ENCODE measurements at places on chromosomes 11 and 22.

DNA sequence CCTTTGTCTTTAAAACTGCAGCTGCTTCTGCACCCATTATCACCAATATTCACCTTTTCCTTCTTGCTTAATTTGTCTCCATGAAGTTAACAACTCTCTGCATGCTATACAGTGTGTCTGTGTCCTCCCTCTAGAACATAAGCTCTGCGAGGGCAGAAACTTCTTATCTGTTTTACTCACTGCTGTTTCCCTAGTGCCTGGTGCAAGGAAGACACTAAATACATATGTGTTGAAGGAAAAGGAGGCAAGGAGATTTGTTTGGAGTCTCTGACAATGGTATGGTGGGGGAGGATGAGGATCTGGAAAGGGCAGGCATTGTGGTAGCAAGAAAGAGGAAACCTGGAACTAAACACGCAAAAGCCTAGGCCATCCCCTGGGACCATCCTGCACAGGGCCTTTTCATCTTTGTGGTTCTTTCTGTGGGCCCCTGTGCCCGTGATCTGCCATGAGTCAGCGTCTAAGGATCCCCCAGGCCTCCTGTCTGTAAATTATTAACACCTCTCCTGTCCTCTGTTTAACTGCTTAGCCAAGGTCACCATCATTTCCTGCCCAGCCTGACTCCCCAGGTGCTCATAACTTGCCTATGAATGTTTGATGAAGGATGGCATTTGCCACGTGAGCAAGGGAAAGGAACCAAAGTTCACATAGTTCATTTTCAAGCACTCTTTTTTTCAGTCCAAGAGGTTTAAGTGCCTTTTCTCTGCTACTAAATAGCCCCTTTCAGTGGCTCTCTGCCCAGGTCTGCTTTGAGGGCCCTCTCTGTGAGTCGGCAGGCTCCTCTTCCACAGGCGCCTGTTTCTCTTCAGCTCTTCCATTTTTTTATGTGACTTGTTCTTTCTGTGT, 131.1 kb downstream of the RASSF10 start:
- DNase-seq = peak; percentile 9

DNA sequence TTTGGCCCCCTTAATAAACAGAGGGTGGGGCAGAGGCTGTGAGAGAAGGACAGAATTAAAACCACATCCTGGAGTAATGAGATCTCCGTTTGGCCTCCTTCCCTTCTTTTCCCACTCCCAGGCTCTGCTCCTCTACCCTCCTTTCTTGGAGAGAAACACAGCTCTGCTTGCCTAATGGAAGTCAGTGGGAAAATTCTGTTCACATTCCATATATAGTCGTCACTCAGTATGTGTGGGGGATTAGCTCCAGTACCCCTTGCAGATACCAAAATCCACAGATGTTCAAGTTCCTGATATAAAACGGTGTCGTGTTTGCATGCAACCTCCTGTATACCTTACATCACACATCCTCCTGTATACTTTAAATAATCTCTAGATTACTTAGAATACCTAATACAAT, 37.6 kb upstream of the THY1 start:
- peak; percentile 73 for DNase-seq

- DNase-seq = peak; percentile 87
Observed at GRCh38 chr11:69101115-69101791, 52.5 kb downstream of the TPCN2 start.

DNA sequence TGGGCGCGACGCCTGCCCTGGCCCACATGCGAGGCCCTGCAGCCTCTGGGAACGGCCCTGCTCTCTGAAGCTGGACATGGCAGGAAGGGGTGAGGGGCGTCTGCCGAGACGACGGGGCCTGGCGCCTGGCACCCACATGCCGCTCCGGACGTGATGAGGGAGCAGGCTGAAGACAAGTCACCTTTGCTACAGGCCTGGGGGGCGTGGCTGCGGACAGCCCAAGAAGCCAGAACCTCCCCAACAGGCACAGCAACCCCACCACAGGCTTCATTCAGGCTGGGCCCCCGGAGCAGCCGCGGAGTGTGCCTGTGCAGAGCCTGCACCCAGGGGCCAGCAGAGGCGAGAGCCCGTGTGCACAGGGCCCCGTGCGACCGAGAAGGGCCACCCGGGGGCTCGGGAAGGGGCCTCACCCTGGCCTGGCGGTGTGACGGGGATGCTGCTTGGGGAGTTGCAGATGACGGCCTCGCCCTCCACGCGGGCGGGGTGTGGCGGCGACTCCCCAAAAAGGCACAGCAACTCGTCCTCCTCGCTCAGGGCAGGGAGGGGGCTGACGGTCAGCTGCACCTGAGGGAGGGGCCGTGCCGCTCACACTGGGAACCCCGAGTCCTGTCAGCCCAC, 16.6 kb upstream of the MAPK11 start:
- no peak for DNase-seq

DNA sequence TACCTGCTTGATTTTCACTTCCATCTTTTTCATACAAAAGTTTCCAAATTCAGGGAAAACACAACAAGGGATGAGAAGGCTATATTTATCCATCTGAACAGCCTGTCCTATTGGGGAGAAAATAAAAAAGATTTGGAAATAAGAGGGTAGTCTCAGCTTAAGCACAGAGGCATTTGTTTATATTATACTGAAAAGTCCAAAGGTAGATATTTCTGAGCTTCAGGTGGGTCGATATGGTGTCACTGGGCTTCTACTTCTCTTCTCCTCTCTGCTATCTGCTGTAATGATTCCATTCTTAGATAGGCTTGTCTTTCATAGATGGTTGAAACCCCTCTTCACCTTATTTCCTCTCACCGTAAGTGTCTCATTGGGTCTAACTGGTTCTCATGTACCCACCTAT, 337.0 kb downstream of the INSC start:
- DNase-seq = no peak

- no peak for DNase-seq
Observed at GRCh38 chr11:84522331-84522730, 1104.8 kb downstream of the DLG2 start.

DNA sequence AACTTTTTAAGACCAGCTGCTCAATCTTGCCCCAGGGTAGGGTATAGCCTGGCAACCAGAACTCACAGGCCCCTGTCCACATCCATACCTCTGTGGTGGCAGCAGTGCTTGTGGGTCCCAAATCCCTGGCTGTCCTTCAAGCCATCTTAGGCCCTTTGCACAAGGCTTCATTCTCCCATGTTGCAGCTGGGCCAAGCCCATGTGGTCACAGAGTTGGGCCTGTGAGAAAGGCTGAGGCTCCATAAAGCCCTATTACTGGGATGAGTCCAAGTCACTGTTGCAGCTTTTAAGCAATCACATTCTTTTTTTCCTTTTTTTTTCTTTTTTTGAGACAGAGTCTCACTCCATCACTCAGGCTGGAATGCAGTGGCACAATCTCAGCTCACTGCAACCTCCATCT, 47.9 kb upstream of the SLC25A1 start:
- DNase-seq = no peak

DNA sequence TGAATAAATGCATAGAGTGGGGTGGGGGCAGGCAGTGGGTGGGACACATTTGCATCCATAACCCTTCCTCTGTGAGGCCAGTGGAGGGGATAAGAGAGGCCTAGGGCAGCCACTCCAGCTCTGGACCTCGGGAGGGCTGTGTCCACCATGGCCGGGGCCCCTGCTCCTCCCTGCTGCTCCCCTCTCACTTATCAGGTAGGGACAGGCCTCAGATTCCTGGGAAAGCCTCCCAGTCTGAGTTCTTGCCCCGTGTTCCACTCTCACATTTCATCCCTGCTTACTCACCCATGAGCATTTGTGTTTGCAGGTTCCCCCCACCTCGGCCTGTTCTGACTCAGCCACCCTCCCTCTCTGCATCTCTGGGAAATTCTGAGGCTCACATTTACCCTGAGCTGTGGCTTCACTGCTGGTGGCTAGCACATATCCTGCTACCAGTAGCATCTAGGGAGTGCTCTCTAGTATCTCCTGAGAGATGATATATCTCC, 128.7 kb upstream of the TOP3B start:
- no peak for DNase-seq

- DNase-seq = peak; percentile 52
Observed at GRCh38 chr22:21947040-21948014, 5.3 kb downstream of the PPM1F start.

GRCh38 chr11:110126936-110127335, 33.7 kb downstream of the ZC3H12C start:
- no peak for DNase-seq

DNA sequence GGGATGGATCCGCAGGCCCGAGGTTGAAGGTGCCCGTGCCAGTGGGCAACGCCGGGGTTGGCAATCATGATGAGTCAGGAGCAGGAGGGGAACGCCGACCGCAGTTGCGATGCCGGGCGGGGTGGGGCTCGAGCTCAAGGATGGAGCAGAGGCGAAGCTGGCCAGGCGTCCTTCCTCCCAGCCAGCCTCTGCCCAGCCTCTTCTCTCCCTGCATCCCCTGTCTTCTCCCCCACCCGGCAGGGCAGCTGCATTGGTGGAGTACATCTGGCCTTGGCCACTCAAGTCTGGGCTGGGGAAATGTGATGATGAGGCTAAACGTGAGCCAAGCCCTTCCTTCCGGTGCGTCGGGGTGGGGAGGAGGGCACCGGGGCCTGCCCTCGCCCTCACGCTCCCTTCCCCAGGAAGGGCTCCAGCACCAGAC, 3.9 kb downstream of the IFITM10 start:
- no peak for DNase-seq

GRCh38 chr22:49524362-49524761, 303.3 kb downstream of the BRD1 start:
- no peak for DNase-seq

GRCh38 chr11:74634537-74634936, 42.2 kb downstream of the POLD3 start:
- DNase-seq = no peak

GRCh38 chr11:69654001-69654659, 13.2 kb downstream of the CCND1 start:
- no peak for DNase-seq

- DNase-seq = no peak
Observed at GRCh38 chr11:16618431-16618830, 120.0 kb upstream of the C11orf58 start.

DNA sequence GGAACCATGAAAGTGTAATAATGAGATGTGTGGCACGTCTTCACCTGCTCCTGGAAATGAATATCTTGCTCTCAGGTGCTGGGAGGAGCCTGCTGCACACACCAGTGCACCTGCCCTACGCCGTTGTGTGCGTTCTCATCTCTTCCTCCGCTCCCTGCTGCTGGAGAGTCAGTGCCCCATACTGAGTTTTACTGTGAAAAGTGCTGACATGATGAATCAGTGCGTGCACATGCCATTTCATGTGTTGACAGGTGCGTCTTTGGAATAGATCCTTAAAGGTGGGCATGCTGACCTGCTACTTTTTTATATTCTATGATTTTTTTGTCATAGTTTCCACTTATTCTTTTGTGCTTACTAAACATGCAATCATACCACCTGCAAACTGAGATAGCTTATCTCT, 1015.8 kb downstream of the BRD1 start:
- no peak for DNase-seq

GRCh38 chr11:89065066-89065465, 716 bp downstream of the GRM5 start:
- peak; percentile 22 for DNase-seq

DNA sequence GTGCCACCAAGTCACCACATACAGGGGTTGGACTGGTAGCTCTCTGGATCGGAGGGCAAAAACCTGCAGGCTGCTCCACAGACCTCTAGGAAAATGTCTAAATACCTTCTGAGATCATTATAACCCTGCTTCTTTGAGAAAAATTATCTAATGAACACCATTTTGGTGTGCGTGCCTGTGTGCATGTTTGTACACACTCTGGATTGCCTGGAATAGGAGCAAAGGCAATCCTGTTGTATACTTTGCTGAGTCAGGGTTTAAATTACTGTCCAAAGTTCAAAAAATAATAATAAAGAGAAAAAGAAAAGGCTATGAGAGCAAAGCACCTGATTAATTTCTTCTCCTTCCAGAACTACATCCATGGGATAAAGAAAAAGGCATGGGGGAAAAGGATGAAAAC, 11.0 kb downstream of the JAML start:
- DNase-seq = no peak

GRCh38 chr11:109426442-109427240, 4.7 kb downstream of the C11orf87 start:
- DNase-seq = peak; percentile 15

DNA sequence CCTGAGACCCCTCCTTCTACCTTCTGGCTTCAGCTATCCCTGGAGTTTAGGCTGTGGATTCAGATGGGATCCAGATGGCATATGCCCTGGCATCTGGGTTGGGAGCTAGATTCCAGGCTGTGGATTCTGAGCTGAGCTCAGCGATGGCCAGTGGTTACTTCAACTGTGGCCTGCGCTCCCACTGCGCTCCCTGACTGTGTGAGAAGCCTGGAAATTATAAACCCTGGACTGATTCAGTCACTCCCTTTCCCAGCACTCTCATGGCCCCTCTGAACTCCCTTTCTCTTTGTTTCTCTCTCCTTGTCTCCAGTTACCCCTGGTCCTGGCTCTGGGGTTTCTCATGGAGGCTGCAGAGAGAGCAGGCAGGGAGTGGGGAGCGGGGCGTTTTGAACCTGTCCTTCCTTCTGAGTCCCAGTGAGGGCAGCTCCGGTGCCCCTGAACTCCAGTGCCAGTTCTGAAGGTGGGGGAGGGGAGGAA, 4.8 kb downstream of the ARHGEF17 start:
- peak; percentile 41 for DNase-seq

DNA sequence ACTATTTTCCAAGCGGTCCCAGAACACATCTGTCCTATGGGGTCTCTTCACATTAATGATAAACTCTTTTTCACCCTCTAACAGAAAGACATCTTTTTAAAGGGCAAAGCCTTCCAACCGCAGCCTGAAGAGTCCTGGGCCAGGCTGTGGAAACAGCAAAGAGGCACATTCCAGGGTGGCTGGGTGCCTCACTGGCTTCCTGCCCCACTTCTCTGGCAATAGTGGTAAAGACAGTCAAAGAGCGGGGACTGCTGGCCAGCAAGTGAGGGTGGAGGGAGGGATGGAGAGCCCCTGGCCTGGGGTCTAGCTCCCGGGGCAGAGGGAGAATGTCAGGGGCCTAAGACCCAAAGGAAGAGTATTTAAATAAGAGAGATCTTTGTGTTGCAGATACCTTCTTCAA, 10.2 kb upstream of the CHST1 start:
- no peak for DNase-seq

DNA sequence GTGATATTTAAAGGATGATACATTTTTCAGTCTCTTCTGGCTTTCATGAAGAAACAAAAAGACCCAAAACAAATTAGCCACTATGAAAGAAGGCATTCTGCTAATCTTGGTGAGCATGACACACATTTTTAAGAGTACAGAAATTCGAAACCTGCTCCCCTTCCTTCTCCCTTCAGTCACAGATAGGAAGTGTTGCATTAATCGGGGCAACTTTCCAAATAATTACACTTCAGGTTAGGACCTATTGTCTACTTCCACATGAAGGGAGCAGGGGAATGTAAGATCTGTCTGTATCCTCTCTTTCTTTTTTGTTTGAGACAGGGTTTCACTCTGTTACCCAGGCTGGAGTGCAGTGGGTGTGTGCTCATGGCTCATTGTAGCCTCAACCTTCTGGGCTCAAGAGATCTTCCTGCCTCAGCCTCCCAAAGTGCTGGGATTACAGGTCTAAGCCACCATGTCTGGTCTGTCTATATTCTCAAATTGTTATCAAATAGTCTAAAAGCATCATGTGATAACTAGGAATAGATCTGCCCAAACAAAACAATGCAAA, 45.8 kb downstream of the NCAM1 start:
- DNase-seq = peak; percentile 53

GRCh38 chr11:34631737-34632104, 10.8 kb downstream of the EHF start:
- DNase-seq = no peak
